Stimulated activated CD4-positive, alpha-beta T cell treated with anti-CD3 and anti-CD28 coated beads, Interleukin-2, amount 100 ng/mL, for 48 hours (primary cell): ENCODE measurements at places on chromosomes 4 and X.

GRCh38 chr4:61299316-61299715 lies 99.2 kb downstream of the ADGRL3 start:
- DNase-seq, result no peak

DNA sequence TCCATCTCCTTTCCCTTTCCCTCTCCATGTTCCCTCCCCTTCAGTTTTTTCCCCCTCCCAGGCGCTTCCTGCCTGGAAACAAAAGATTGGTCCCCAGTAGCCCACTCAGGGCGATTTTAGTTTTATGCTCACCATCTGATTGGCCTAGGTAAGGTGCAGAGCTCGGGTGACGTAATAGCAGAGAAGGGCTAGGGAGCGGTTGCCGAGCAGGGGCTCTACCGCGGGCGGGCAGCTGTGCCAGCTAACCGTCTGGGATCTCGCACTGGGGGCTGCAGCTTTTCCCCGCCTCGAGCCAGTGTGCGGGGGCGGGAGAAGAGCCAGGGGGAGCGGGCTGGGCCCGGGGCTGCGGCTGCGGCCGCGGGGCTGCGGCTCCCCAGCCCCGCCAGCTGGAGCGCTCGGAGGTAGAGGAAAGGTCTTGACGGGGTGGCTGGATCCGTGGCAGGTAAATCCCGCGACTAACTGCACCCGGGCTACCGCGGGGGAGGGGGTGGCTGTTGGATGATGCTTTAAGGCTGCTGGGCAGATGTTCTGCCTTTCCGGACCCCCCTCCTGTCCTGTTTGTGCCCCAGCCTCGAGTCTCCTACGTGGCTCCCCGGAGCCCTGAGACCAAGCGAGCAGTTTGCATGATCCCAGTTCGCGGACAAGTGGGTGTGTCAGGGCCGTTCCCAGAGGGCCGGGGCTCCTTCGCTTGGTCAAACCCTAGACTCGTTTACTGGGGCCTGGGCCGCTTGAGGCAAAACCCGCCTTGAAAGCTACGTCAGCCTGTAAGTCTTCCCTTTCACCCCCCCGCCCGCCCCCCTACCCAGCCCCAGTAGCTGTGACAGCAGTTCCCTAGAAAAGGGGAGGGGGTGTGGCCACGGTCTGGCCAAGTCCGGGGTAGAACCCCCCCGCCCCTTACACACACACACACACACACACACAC lies at the start of gene PAK3:
PAK3 (plus strand) TSS at position 218 of the 922 bp plus-strand sequence. CDS start 26,913 bp downstream, outside the sequence.
- no peak for DNase-seq

- DNase-seq, result no peak
Measured at GRCh38 chr4:23023121-23023520, 330.4 kb downstream of the GBA3 start.

GRCh38 chr4:22482250-22483127 lies 33.4 kb downstream of the ADGRA3 start:
- DNase-seq, result no peak

GRCh38 chr4:181566490-181566889 lies 676.7 kb upstream of the TENM3 start:
- DNase-seq, result no peak

DNA sequence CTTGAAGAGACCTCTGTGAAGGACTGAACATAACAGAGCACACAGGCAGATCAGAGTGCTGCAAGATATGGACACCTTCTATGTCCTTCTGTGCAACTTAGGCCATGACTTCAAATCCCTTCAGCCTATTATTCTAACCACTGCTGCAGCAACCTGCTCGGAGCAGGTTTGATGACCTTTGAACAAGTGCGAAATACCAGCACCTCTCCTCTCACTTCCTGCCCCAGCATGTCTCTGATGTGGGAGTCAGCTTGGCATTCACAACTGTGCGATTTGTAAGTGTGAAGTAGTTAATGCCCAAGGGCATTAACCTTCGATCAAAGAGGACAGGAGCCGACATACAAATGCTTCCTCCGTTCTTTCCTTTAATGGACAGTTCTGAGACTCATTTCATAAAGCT lies 1.6 kb upstream of the EXOC1 start:
- DNase-seq, result no peak

DNA sequence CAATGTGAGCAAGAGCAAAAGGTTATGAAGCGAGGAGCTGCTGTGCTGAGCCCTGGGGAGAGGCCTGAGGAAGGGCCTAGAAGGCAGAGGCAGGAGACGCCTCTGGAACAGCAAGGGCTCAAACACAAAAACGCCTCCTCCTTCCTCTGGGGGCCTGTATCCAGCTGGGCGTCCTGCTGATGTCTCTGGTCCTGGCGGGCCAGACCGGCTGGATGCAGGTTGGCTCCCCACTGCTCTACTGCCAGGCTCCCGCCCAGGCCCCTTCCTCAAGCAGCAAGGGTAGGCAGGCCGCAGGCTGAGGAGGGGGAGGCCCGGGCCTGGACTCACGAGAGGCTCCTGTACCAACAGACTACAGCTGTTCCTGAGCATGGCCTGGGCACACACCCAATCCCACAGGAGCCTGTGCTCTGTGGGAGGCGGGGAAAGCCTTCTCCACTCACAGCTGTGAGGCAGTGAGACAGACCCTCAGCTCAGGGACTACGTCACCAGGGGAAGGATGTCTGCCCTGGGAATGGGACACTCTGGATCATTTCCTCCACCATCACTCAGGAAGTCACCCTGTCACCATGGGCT lies 2.3 kb downstream of the HAUS7 start:
- no peak for DNase-seq

DNA sequence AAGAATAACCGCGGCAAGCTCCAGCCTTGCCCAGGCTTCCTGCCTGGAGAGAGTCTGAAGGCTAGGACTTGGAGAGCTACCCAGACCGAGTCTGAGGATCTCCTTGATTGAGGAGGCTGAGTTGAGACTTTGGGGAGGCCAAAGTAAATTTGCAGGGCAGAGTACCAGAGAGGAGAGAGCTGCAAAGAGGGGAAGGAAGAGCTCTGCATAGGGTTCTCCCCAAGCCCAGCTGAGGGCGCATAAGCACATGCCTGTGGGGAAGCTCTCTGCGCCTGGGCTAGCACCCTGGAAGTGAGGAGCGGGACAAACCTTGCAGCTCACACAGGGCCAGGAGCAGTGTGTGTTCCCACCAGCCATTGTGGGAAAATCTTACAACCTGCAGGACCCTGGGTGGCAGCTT lies 56.1 kb downstream of the FAM193A start:
- no peak for DNase-seq

GRCh38 chr4:129092631-129093190 lies 628 bp downstream of the SCLT1 start:
- DNase-seq, result no peak

DNA sequence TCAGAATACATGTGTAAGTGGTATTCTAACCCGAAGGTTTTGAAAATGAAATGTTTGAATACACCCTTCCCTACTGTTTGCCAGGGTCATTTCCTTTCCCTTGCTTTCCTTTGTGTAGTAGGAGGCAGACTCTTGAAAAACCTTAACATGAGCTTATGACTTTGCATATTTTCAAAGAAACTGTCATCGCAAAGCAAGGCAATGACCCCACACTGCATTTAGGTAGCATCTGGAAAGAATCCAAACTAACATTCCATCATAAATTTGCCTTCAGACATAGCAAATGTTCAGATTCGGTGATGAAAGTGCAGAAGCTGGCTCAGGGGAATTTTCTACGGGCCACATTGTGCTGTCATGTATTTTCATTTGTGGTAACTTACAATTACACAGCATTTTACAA lies 32.3 kb downstream of the SH2D1A start:
- no peak for DNase-seq

DNA sequence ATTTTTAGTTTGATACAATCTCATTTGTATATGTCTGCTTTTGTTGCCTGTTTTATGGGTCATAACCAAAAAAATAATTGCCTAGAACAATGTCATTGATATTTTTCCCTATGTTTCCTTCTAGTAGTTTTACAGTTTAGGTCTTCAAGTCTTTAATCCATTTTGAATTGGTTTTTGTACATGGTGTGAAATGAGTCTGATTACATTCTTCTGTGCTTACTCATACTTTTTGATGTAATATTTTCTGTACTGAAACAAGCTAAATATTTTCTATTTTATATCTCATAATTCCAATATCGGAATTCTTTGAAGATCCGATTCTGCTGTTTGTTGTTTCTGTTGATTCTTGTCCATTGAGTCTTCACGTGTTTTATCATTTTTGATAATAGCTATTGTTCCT lies 10.6 kb downstream of the TMEM156 start:
- no peak for DNase-seq

DNA sequence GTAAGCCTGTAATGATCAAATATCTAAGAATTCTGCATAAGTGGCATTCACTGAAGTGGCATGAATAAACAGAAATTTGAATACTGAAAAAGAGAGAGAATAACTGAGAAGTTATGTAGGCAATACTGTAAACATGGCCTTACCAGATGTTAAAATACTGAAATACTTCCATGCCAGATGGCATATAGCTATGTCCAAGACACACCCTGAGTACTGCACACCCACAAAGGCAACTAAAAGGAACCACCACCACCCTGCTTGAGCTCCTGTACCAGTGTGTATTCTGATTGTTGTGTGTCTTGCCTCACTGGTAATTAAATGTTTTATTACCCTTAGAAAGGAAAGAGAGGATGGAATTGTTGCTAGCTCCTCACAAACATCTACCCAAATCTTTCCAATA lies 192.1 kb downstream of the ADAMTS3 start:
- DNase-seq, result no peak

- DNase-seq, result no peak
Measured at GRCh38 chrX:49756692-49757091, 60.9 kb upstream of the PAGE1 start.

- no peak for DNase-seq
Measured at GRCh38 chr4:12852338-12853307, 631.5 kb downstream of the RAB28 start.

DNA sequence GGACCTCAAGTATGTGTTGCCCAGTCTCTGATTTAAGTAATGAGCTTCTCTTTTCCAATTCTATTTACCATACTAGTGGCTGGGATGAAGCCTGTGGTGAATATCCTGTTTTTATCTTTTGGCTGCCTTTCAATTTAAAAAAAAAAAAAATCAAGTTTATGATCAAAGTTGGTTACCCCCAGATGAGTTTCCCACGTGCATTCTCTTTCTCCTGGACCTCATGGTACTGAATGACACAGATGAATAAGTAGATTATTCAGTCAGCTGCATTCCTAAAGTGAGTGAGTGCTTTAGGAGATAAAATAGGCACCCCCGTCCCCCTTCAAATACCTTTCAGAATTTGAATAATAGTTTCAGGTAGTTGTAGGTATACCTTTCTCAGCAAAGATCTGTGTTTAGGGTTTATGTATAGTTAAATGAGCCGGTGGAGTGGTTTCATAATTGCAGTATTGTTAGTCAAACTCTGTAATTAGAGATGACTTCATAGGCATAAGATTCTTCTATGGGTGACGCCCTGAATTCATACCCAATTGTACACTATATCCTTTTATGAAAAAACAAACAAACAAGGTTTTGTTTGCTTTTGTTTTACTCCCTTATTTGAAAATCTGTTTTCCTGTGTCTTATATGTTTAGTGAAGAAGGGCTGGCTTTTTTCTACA lies 41.9 kb downstream of the PLS3 start:
- DNase-seq, result no peak

- no peak for DNase-seq
Measured at GRCh38 chr4:141046255-141046654, 87.0 kb downstream of the RNF150 start.

- no peak for DNase-seq
Measured at GRCh38 chr4:149549911-149550310, 265.7 kb downstream of the IQCM start.

DNA sequence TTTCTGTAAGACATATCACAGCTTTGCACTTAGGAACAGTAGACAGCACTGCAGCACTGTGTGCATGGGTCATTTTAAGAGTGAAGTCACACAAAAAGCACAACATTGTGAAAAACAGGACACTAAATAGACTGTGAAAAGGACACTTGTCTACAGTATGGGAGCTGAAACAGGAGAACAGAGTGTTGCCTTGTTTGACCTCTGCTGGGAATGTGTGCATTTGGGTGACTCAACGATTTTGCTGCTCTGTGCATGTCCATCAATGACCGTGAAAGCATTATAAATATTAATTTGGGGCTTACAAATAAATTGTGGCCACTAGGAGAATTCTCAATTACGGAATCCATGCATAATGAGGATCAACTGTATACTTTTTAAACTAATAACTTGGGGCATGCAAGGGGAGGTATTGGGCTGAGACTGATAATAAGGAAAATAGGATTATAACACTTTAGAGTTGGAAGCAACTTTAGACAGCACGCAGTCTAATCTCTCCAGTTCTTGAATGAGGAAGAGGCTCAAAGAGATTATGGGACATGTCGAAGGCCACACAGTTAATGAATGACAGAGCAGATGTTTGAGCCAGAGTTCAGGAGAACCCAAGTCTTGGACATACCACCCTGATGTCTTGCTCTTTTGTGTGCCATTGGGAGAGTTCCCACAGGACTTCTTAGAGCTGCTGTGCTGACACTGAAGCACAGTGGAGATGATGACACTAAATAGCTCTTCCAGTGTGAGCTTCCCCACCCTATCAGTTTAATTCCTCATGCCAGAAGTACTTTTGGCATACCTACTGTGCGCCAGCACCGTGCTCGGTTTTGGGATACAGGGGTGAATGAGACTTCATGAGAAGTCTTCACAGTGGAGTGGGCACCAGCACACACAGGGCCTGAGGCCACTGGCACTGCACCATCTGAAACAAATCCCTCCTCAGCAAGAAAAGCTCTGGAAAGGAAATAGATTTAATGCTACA lies 79.3 kb downstream of the FRAS1 start:
- DNase-seq, result no peak

DNA sequence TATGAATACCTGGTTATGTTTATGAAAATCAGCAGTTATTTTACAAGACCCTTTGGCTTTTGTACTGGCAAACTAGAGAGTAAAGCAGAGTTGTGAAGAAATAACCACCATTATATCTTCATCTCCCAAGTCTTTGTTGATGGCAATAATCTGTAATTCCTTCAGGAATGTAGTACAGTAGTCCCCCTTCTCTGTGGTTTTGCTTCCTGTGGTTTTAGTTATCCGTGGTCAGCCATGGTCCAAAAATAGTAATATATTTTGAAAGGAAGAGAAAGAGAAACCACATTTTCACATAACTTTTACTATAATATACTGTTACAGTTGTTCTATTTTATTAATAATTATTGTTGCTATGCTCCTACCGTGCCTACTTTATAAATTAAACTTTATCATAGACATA lies 27.8 kb downstream of the BANK1 start:
- no peak for DNase-seq

DNA sequence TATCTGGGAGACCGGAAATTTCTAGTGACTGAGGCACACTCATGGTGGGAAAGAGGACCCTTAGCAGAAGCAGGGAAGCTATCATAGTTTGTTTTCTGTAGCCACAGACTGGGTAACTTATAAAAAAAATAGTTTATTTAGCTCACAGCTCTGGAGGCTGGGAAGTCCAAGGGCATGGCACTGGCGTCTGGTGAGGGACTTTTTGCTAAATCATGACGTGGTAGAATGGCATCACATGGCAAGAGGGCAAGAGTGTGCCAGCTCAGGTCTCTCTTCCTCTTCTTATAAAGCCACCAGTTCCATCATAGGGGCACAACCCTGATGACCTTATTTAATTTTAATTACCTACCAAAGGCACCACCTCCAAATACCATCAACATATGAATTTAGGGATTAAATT lies 13.3 kb downstream of the APLN start:
- no peak for DNase-seq

DNA sequence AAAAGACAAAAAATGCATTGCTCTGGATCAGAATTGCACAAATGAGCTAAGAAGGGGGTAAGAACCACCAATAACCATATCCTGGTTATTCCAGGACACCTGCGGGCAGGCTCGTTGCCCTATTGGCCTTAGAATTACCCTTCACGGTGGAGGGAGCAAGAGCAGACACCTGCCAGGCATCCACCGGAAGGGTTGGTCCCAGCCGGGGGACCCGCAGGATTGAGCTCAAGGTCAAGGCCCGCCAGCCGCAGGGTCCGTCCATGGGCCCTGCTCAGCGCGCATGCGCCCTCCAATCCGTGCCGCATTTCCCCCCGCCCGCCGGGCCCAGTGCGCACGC lies 575 bp downstream of the SLC25A6 start:
- no peak for DNase-seq
